ENCODE measurements at places on chromosomes 6 and 20. TPM values are rescaled to one million over a fixed set of nuclear protein-coding genes. Genes with fewer than 3 reads are reported as not detected.

CST5 gene
- not detected for total RNA-seq

DNA sequence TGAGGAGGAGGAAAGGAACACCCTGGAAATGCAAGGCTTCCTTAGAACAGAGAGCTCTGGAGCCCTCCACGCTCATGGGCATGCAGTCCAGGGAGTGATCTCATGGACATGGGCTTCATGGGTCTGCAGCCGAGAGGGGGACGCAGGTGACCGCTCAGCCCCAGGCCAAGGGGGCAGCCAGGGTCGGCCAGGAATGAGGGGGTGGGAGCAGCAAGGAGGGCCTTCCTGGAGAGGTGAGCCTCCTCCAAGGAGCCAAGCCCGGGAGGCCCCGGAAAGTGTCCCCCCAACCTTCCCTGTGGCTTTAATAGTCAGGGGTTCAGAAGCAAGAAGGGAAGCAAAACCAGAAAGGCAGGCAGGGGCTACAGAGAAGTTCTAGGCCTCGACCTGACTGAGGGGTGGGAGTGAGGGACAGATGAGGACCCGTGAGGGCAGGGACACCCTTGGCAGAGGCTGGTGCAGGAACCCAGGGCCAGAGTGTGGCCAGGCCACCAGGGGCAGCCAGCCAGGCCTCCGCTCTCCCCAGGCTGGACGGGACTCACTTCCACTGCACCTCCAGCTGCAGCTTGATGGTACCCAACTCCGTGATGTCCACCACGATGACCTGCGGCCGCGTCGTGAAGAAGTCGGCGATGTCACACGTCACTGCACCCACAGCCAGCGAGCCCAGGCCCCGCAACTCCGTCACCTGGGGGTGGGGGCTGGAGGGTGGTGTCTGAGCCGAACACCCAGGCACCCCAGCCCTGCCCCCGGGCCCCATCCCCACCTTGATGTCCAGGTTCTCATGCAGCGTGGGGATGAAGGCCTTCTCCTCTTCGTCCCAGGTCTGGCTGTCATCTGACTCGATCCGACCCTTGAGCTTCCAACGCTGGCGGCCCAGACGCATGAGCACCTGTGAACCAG is 83.2 kb downstream of the RIPOR3 start:
- no peak overlapping the region for H3K27ac ChIP-seq
- no peaks in the 10 kb centered on the region for H3K36me3 ChIP-seq
- no peaks in the 10 kb centered on the region for H3K4me1 ChIP-seq

GRCh38 chr6:130975325-130975724 is 87.7 kb downstream of the EPB41L2 start:
- no peak overlapping the region for H3K27ac ChIP-seq
- H3K4me1 ChIP-seq, result no peaks in the 10 kb centered on the region
- H3K27me3 ChIP-seq, result peaks cover 3% of the 10 kb centered on the region
- H3K36me3 ChIP-seq, result no peaks in the 10 kb centered on the region
- no peak for DNase-seq

GRCh38 chr6:32609391-32609730 is 19.7 kb upstream of the HLA-DRB1 start:
- no peak overlapping the region for H3K4me3 ChIP-seq
- peak overlapping the region; percentile 96 for H3K27ac ChIP-seq
- no peak for DNase-seq
- H3K27me3 ChIP-seq, result no peaks in the 10 kb centered on the region
